ENCODE measurements at places on chromosomes 1 and 21.

- DNase-seq, result no peak
Measured at GRCh38 chr1:175408986-175409385, 216.4 kb upstream of the KIAA0040 start.

DNA sequence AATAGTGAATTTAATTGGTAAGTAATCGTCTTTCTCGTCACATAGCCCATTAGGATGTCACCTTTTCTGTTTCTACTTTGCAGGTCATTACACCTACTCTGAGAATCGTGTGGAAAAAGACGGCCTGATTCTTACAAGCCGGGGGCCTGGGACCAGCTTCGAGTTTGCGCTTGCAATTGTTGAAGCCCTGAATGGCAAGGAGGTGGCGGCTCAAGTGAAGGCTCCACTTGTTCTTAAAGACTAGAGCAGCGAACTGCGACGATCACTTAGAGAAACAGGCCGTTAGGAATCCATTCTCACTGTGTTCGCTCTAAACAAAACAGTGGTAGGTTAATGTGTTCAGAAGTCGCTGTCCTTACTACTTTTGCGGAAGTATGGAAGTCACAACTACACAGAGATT is 23.3 kb downstream of the PARK7 start:
- DNase-seq, result no peak

- no peak for DNase-seq
Measured at GRCh38 chr21:35274923-35275322, 225.8 kb upstream of the RUNX1 start.

- no peak for DNase-seq
Measured at GRCh38 chr1:223730479-223731132, 18.3 kb downstream of the CAPN2 start.

DNA sequence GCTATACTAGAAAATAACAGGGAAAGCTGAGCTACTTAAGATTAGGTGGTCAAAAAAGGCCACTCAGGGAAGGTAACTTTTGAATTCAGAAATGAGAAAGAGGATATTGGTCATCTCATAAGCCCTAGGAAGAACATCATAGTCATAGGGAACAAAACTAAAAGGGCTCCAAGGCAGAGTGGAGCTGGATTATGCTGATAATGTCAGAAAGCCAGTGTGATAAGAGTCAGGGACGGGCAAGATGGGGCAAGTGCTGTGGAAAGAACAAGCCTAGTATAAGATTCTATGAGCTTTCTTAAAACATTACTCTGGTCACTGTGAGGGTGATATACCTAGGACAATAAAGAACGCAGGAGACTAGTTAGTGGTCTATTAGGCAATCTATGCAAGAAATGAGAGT is 106.6 kb downstream of the DUSP10 start:
- DNase-seq, result no peak

GRCh38 chr1:167270349-167271092 is 49.8 kb downstream of the POU2F1 start:
- no peak for DNase-seq

- no peak for DNase-seq
Measured at GRCh38 chr1:77834771-77835334, 53.6 kb upstream of the NEXN start.

- no peak for DNase-seq
Measured at GRCh38 chr1:89837036-89837481, 16.2 kb downstream of the LRRC8D start.

DNA sequence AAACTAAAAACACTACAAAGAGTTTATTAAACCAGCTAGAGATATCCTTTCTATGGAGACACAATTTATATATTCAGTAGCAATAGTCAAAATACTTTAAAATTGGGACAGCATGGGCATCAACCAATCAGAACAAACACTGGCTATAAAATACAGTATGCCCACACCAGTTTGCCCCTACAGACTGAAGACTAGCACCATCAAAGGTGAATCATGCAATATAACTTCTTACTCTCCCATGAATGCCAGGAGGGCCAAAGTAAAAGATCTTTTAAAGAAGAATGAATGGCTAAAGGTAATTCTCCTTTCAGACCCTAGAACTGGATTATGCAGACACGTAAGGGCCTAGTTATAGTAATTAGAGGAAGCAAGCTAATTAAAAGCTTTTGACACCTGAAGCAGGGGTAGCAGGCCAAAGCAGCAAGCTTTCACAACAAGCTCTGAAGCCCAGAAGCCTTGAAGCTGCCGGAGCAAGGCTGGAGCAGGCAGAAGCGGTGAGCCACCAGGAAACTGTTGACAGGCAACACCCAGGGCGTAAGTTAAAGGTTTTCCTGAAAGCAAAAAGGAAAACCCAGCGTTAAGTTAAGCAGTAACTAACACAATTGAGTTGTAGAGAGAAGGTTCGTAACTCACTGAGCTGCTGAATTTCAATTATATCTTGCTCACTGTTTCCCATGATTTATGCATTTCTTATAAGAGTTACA is 99.3 kb downstream of the CDC42BPA start:
- no peak for DNase-seq

- DNase-seq, result no peak
Measured at GRCh38 chr1:59718064-59718988, 96.4 kb upstream of the HOOK1 start.

DNA sequence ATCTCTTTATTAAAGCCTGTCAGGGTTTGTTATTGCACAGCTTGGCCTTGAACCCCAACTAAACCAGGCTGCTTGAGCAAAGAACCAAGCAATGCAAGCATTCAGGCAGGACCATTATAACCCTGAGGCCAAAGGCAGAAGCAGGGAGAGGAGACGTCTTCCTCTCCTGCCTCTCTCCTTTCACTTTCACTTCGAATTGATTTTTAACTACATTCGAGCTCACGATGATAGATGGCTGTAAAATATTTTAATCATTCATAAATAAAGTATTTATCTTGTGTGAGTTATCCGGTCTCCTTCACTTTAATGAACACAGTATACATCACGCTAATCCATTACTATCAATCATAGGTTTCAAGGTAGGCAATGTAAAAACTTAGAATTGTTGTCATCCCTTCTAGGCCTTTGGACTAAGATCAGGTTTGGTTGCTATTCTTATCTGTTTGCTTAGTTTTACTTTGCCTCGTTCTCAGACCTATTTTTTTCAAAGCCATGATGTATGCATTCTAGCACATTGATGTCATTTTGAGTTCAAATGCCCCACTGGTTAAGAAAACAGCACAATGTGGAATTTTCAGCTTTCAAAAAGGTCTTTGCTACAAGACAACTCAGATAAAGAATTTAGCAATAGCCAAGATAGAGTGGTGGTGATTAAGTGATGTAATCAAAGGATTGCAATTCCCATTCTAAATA is 480.2 kb upstream of the RUNX1 start:
- DNase-seq, result no peak

DNA sequence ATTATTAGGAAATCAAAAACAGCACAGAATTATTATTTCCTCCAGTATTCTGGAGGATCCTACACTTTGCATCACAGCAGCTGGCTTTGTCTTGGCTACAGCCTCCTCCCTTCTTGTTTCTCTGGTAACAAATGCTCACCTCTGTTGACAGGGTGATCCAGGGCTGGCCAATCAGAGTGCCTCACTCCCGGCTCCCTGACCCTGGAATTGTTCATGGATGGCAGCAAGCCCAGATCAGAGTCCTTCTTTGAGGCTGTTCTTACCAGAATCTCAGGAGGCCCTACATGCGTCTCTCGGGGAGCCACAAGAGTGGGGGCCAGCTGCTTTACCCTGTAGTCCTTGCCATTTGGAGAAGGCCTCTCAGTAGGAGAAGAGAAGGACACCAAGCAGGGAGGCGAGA is 48.4 kb upstream of the IGSF5 start:
- DNase-seq, result no peak

DNA sequence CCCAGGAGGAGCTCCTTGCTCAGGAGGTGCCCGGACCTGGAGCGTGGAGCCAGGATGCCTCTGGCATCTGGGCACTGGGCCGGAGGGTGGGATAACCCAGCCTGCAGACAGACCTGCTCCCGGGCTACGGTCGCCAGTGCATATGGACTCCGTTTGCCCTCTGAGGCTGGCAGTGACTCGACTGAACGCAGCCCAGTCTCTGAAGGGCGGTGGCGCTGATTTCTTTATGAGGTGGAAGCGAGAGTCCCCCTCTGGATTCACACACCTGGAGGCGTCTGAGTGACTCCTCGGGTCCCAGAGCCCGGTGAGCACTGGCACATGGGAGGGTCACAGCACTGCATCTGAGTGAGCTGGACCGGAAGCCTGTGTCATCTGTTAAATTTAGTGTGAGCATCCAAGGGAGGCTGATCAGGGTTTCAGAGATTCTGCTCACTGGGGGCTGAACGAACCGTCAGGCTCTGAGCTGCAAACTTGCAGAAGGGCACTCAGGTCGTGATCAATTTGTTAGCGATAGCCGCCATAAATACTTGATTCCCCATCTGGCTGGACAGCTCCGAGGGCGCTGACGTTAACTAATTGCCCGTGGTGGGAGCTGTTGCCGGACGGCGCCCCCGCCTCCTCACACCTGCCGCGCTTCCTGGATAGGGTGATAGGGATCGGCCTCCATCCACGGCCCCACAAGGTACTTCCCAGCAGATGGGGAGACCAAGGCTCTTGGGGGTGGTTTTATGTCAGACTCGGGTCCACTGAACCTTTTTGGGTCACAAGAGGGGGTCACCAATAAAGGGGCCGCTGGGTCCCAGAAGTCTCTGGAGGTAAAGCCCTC is 60.7 kb upstream of the TTC34 start:
- no peak for DNase-seq

All from activated CD8-positive, alpha-beta memory T cell treated with anti-CD3 and anti-CD28 coated beads for 4 hours (primary cell).